ENCODE measurements at places on chromosomes 11 and 22. TPM values are rescaled to one million over a fixed set of nuclear protein-coding genes. Genes with fewer than 3 reads are reported as not detected.
A peak's percentile ranks its signal among the peaks of the same experiment; 100 is the strongest.

Gene FERMT3
- 1.8 TPM for total RNA-seq

- H3K4me1 ChIP-seq, result peaks cover 16% of the 10 kb centered on the region
- no peak overlapping the region for H3K27ac ChIP-seq
- H3K36me3 ChIP-seq, result no peaks in the 10 kb centered on the region
- H3K4me3 ChIP-seq, result no peak overlapping the region
Measured at GRCh38 chr11:39367534-39367933, 2091.9 kb downstream of the LRRC4C start.

- no peak overlapping the region for H3K4me3 ChIP-seq
- H3K36me3 ChIP-seq, result no peaks in the 10 kb centered on the region
Measured at GRCh38 chr11:120746376-120746775, 234.8 kb downstream of the GRIK4 start.

DNA sequence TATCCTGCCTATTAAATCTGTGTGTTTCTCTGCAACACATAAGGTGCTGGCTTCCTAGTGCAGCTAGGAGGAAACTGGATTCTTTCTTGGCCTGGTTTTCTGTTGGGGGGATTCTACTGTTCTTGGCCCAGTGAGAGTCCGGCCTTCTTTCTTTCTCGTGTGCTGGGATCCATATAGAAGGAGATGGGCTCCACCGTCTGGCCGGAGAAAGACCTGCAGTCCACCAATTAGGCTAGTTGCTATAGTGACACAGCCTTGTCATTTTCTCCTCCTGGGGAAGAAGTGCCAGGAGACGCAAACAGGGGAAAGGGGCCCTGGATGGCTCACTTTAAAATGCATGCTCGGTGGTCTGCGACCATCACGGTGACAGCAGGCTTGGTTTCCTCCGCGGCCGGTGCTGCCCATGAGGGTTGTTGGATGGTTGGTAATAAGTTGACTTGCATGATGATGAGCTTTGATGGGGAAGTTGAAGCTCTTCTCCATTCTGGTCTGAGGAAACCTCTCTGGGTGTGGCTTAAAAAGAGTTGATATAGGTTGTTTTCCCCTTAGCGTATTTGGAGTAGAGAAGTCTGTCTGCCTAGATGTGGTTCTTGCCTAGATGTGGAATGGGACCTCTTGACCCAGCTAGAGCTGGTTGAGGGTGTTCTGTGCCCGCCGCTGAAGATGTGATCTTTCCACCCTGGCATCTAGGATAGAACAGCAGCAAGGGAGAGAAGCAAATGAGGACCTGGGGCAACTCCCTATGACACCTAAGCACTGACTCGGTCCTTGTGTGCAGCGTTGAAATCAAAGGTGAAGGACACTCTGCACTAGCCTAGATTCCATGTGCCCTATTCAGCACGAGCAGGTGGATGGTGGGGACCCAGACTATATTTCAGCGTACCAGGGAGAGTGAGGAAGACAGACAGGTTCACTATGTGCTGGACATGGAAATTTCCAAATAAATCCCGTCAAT, 1335.0 kb downstream of the BRD1 start:
- H3K27ac ChIP-seq, result no peak overlapping the region
- no peaks in the 10 kb centered on the region for H3K36me3 ChIP-seq
- peak; percentile 60 for DNase-seq
- H3K27me3 ChIP-seq, result peaks cover 5% of the 10 kb centered on the region
- no peaks in the 10 kb centered on the region for H3K4me1 ChIP-seq

DNA sequence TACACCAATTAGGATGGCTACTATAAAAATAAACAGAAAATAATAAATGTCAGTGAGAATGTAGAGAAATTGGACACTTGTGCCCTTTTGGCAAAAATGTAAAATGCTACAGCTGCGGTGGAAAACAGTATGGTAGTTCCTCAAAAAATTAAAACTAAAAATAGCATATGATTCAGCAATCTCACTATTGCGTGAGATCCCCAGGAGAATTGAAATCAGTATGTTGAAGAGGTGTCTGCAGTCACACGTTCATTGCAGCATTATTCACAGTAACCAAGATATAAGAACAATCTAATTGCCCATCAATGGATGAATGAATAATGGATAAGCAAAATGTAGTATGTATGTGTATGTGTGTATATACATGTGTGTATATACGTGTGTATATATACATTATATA, 6.8 kb downstream of the OR52N2 start:
- peaks cover 2% of the 10 kb centered on the region for H3K27me3 ChIP-seq
- no peak for DNase-seq
- no peak overlapping the region for H3K4me3 ChIP-seq
- 0 out of 2 replicates have a peak, but pooled peaks cover 4% of the 10 kb centered on the region for H3K4me1 ChIP-seq
- no peaks in the 10 kb centered on the region for H3K36me3 ChIP-seq

DNA sequence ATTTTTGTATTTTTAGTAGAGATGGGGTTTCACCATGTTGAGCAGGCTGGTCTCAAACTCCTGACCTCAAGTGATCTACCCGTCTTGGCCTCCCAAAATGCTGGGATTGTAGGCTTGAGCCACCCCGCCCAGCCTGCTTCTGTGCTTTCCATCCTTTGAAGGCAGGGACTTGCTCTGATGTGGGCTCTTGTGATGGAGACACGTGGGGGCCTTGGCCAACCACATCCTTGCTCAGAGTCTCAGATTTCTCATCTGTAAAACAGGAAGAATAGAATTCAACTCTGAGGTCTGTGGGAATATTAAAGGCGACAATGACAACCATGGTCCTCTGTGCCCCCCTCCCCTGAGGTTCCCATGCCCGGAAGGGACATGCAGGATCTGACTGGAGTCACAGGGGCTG, 3.8 kb upstream of the GGA1 start:
- DNase-seq, result no peak
- no peak overlapping the region for H3K27ac ChIP-seq
- peaks cover 40% of the 10 kb centered on the region for H3K4me1 ChIP-seq
- H3K4me3 ChIP-seq, result no peak overlapping the region
- H3K27me3 ChIP-seq, result peaks cover 20% of the 10 kb centered on the region

Gene FANCF
- total RNA-seq, result 6.8 TPM

- peaks cover 34% of the 10 kb centered on the region for H3K36me3 ChIP-seq
- DNase-seq, result no peak
- no peak overlapping the region for H3K4me3 ChIP-seq
- H3K27ac ChIP-seq, result peak overlapping the region; percentile 60
- H3K27me3 ChIP-seq, result no peaks in the 10 kb centered on the region
Measured at GRCh38 chr11:3782963-3783362, 14.4 kb downstream of the NUP98 start.

GRCh38 chr11:59053387-59053786, 32.7 kb upstream of the GLYATL1B start:
- peaks cover 6% of the 10 kb centered on the region for H3K4me1 ChIP-seq
- no peaks in the 10 kb centered on the region for H3K36me3 ChIP-seq
- no peak overlapping the region for H3K4me3 ChIP-seq
- H3K27me3 ChIP-seq, result peaks cover 15% of the 10 kb centered on the region
- peak; percentile 43 for DNase-seq

Gene OR52I2
- not detected for total RNA-seq

GRCh38 chr11:119307219-119307618, 9.7 kb downstream of the MCAM start:
- peaks cover 21% of the 10 kb centered on the region for H3K36me3 ChIP-seq
- H3K4me1 ChIP-seq, result peaks cover 13% of the 10 kb centered on the region
- peaks cover 2% of the 10 kb centered on the region for H3K27me3 ChIP-seq
- no peak overlapping the region for H3K4me3 ChIP-seq

- DNase-seq, result no peak
- H3K36me3 ChIP-seq, result no peaks in the 10 kb centered on the region
- no peak overlapping the region for H3K27ac ChIP-seq
- H3K4me3 ChIP-seq, result no peak overlapping the region
- H3K27me3 ChIP-seq, result peaks cover 9% of the 10 kb centered on the region
- H3K4me1 ChIP-seq, result no peaks in the 10 kb centered on the region
Measured at GRCh38 chr11:14022821-14023220, 60.3 kb downstream of the SPON1 start.

DNA sequence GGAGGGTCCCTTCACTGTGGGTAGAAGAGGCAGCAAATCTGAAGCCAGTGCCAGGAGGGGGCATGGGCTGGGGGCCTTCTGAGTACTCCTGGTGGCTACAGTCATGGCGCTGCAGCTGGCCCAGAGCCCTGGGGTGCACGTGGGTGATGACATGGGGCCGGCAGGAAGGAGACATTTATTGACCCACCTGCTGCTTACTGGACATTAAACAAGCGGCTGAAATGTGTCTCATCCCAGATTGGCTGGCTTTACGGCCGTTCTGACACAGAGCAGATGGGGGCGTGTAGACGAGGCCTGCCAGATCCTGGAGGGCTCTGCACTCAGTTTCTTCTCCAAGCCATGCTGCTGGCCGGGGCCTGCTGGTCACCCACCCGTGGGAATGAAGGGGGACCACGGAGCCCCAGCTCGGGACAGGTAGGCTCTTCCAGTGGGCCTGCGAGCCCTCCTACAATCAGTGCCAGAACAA, 906.9 kb downstream of the BRD1 start:
- H3K4me3 ChIP-seq, result no peak overlapping the region
- H3K36me3 ChIP-seq, result peaks cover 7% of the 10 kb centered on the region
- H3K4me1 ChIP-seq, result no peaks in the 10 kb centered on the region
- H3K27ac ChIP-seq, result no peak overlapping the region
- DNase-seq, result no peak
- no peaks in the 10 kb centered on the region for H3K27me3 ChIP-seq

Gene CDC42EP1
- total RNA-seq, result 108 TPM

GRCh38 chr11:64086258-64087123, 50.8 kb downstream of the FLRT1 start:
- no peak overlapping the region for H3K27ac ChIP-seq
- no peak for DNase-seq
- peaks cover 6% of the 10 kb centered on the region for H3K4me1 ChIP-seq

Gene KLHDC7B
- total RNA-seq, result not detected

GRCh38 chr11:11178671-11179638, 174.1 kb downstream of the CSNK2A3 start:
- no peak overlapping the region for H3K4me3 ChIP-seq
- peaks cover 12% of the 10 kb centered on the region for H3K4me1 ChIP-seq
- DNase-seq, result peak; percentile 76
- peaks cover 18% of the 10 kb centered on the region for H3K27me3 ChIP-seq
- no peaks in the 10 kb centered on the region for H3K36me3 ChIP-seq

GRCh38 chr11:92589512-92589911, 364.9 kb downstream of the FAT3 start:
- DNase-seq, result no peak
- no peaks in the 10 kb centered on the region for H3K27me3 ChIP-seq
- no peak overlapping the region for H3K27ac ChIP-seq
- H3K36me3 ChIP-seq, result no peaks in the 10 kb centered on the region

GRCh38 chr11:109405671-109406070, 16.3 kb upstream of the C11orf87 start:
- no peak for DNase-seq
- no peak overlapping the region for H3K4me3 ChIP-seq
- H3K4me1 ChIP-seq, result peaks cover 26% of the 10 kb centered on the region
- H3K27me3 ChIP-seq, result no peaks in the 10 kb centered on the region
- no peak overlapping the region for H3K27ac ChIP-seq

Gene WDR74
- total RNA-seq, result 37.6 TPM

- peaks cover 11% of the 10 kb centered on the region for H3K36me3 ChIP-seq
- peak within 1 kb of the TSS; percentile 94 for H3K4me3 ChIP-seq
- peaks cover 29% of the 10 kb centered on the region for H3K27me3 ChIP-seq
- H3K4me1 ChIP-seq, result peaks cover 39% of the 10 kb centered on the region
- peak; percentile 98 for DNase-seq
Measured at GRCh38 chr22:31107178-31107893, at the start of gene SELENOM. Gene SELENOM, minus strand, starts transcription at chr22:31107568. Its CDS starts 63 bp downstream, at chr22:31107505.

DNA sequence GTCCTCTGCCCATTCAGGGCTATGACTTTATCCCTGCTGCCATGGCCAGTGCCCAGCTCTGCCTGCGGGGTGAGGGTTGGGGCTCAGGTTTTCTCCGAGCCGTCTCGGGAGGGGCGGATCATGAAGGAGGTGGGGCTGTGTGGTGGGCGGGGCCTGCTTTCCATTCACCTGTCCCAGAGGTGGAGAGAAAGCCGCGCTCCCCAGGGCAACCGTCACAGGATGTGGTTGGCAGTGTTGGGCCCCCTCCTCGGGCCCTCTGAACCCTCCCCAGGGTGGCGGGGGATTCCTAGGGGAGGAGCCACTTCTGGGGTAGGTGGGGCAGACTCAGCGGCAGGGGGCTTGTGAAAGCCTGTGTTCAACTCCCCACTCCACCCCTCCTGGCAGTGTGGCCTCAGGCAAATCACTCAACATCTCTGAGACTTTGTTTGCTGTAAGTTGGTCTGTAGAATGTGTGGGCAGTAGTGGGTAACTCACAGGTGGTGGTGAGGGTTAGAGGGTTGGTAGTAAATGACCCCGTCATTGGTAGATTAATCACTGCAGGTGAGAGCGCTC, 50.3 kb downstream of the CD6 start:
- H3K27me3 ChIP-seq, result peaks cover 70% of the 10 kb centered on the region
- no peaks in the 10 kb centered on the region for H3K36me3 ChIP-seq
- no peaks in the 10 kb centered on the region for H3K4me1 ChIP-seq
- H3K4me3 ChIP-seq, result no peak overlapping the region
- H3K27ac ChIP-seq, result no peak overlapping the region

- no peak overlapping the region for H3K4me3 ChIP-seq
- no peaks in the 10 kb centered on the region for H3K36me3 ChIP-seq
- H3K27ac ChIP-seq, result no peak overlapping the region
- no peak for DNase-seq
- peaks cover 2% of the 10 kb centered on the region for H3K27me3 ChIP-seq
Measured at GRCh38 chr11:84560206-84560605, 1066.9 kb downstream of the DLG2 start.

Gene DSCAML1
- total RNA-seq, result not detected

DNA sequence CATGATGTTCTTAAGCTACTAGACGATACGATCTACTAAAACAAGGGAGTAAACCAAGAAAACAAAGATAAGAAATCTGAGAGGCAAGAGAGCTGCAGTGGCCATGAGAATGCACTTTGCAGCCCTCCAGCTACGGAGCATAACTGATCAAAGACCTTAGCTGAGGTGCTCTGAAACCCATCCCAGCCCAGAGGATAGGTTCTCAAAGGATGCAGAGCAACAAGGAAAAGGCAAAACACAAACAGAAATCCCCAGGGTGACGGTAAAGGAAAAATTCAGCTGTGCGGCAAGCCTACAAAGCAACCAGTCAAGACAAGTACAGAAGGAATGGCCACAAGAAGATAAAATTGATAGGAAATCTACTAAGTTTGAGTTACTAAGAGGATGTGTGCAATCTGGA, 32.5 kb upstream of the CFAP300 start:
- H3K4me3 ChIP-seq, result no peak overlapping the region
- H3K36me3 ChIP-seq, result no peaks in the 10 kb centered on the region
- H3K27me3 ChIP-seq, result peaks cover 2% of the 10 kb centered on the region
- H3K4me1 ChIP-seq, result peaks cover 34% of the 10 kb centered on the region
- H3K27ac ChIP-seq, result no peak overlapping the region

DNA sequence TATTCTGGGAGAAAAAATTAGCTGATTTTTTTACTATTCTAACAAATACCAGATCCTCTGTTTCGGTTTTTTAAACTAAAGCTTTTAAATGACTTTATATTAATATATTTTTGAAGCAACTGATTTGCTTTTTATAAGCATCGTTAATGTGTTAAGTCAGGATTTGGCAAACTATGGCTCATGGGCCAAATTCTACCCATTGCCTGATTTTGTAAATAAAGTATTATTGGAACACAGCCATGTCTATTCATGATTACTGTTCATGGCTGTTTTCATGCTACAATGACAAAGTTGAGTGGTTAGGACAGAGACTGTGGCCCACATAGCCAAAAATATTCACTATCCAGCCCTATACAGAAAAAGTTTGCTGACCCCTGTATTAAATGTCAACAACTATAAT, 29.6 kb downstream of the BTBD10 start:
- H3K4me3 ChIP-seq, result no peak overlapping the region
- H3K27ac ChIP-seq, result no peak overlapping the region
- H3K4me1 ChIP-seq, result peaks cover 43% of the 10 kb centered on the region
- no peaks in the 10 kb centered on the region for H3K27me3 ChIP-seq

Gene C22orf23
- 0.42 TPM for total RNA-seq

Gene BATF2
- 0.18 TPM for total RNA-seq

Data from HFFc6 (cell line).